Thoracic aorta (tissue), 2 donors: ENCODE measurements at places on chromosomes 16 and 17. TPM values are rescaled to one million over a fixed set of nuclear protein-coding genes. Genes with fewer than 3 reads are reported as not detected.

- H3K27ac ChIP-seq = no peak overlapping the region
- no peaks in the 10 kb centered on the region for H3K27me3 ChIP-seq
- peaks cover 71% of the 10 kb centered on the region for H3K36me3 ChIP-seq
- no peak for DNase-seq
Measured at GRCh38 chr17:80367503-80367902, 47.5 kb upstream of the ENDOV start.

DNA sequence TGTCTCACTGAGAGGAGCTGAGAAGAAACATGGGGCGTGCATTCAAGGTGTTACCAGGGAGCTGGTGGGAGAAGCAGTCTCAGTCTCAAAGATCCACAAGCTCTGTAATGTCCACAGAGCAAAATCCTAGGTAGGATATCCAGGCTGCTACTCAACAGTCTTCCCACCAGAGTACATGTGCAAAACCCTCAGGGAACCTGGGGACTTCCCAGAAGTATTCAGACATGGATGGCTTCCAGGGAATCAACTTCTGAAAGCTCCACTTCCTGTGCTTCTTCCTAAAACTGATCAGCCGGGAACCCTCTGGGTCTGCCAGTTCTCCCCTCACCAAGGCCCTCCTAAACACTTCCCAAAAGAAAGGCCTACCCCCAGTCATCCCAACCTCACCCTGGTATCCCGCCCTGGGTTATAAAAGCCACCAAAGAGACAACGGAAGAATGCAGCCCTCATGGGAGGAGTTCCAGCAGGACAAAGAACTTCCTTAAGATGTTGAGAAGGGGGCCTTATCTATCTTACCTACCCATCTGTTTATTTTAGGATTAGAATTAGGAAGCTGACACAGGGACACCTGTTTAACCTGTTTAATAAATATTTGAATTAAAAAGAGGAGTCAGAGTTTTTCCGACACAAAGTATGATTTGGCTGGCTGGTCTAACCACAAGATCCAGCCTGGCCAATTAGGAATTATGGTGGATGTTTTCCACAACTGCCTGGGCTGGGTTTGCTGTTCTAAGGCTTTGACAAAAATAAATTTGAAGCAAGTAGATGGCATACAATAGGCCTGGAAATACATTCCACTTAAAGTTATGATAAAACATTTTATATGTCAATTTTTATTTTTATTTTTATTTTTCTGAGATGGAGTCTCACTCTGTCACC, 37.0 kb downstream of the CUEDC1 start:
- H3K27me3 ChIP-seq = no peaks in the 10 kb centered on the region
- H3K4me3 ChIP-seq = no peak overlapping the region
- peak overlapping the region; percentile 51 for H3K27ac ChIP-seq
- H3K36me3 ChIP-seq = no peaks in the 10 kb centered on the region
- peaks cover 35% of the 10 kb centered on the region for H3K4me1 ChIP-seq

DNA sequence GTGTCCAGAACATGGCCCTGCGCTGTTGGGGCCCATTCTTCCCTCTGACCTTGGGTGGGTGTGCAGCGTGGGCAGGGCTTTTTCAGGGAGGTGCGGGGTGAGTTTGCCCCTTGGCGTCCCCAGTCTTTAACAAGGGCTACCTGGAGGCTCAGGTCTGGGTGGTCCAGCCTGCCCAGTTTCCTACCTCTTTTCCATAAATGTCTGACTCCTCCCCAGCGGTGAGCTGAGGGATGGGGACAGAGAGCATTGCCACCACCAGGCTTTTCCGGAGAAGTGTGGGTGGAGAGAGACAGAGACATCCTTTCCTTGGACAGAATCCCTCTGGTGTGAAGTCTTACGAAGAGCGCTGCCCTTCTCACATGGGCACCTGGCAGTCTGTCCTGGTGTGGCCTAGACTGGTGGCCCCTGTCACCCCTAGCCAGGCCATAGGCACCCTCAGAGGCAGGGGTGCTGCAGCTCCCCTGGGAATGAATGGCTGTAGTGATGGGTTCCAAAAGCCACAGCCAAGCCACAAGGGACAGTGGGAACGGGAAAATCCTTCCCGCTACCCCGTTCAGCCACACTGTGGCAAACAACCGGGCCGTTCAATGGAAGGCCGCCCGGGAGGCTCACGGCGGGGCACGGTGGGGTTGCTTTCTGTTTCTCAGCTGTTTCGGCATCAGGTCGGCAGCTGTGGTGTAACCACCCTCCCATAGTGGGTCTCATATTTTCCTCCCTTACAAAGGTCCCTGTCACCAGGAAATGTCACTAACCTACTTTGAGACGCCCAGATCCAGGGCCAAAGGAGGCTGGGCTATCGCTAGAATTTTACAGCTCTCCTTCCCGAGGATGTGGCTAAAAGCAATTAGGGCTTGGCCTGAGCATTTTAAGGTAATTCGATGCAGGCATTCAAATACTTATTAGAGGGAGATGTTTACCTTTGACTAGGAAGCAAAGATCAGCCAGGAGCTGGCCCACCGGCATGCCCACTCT, 61.9 kb upstream of the GSE1 start:
- H3K4me3 ChIP-seq = no peak overlapping the region
- H3K36me3 ChIP-seq = no peaks in the 10 kb centered on the region
- no peak overlapping the region for H3K27ac ChIP-seq
- H3K4me1 ChIP-seq = peaks cover 18% of the 10 kb centered on the region
- DNase-seq = no peak

DNA sequence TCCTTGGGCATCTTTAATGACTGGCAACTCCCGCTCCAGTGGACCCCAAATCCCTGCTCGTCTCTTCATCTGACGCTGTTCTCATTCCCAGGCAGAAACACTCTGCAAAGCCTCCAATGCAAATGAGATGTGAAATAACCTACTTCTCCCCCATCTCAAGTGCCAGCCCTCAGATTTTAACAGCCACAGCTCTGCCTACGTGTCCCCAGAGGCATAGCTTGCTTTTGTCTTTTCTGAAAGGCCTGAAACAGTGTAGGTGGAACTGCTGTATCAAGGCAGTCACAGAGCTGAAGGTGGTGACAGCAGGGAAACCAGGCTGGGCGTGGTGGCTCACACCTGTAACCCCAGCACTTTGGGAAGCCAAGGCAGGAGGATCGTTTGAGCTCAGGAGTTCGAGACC, 14.7 kb downstream of the RPH3AL start:
- DNase-seq = no peak
- H3K4me1 ChIP-seq = no peaks in the 10 kb centered on the region
- no peaks in the 10 kb centered on the region for H3K36me3 ChIP-seq

GRCh38 chr16:83021045-83021444, 394.3 kb downstream of the CDH13 start:
- no peaks in the 10 kb centered on the region for H3K27me3 ChIP-seq
- H3K4me1 ChIP-seq = no peaks in the 10 kb centered on the region
- no peaks in the 10 kb centered on the region for H3K36me3 ChIP-seq
- no peak overlapping the region for H3K4me3 ChIP-seq

- H3K4me3 ChIP-seq = no peak overlapping the region
- no peak overlapping the region for H3K27ac ChIP-seq
- H3K36me3 ChIP-seq = peaks cover 31% of the 10 kb centered on the region
- DNase-seq = no peak
Measured at GRCh38 chr16:27547134-27547533, 2.6 kb downstream of the GTF3C1 start.

- peak overlapping the region; percentile 90 for H3K27ac ChIP-seq
- peak overlapping the region; percentile 83 for H3K4me3 ChIP-seq
- no peaks in the 10 kb centered on the region for H3K27me3 ChIP-seq
- no peak for DNase-seq
- H3K4me1 ChIP-seq = peaks cover 52% of the 10 kb centered on the region
Measured at GRCh38 chr16:19522397-19522732, 467 bp upstream of the GDE1 start.

- peaks cover 20% of the 10 kb centered on the region for H3K36me3 ChIP-seq
- no peak overlapping the region for H3K4me3 ChIP-seq
- H3K27ac ChIP-seq = no peak overlapping the region
- no peaks in the 10 kb centered on the region for H3K27me3 ChIP-seq
- DNase-seq = no peak
Measured at GRCh38 chr17:5219536-5219935, 15.1 kb downstream of the SCIMP start.

The TAOK1 gene
- total RNA-seq = 64.6 TPM

The KRT17 gene
- 87.1 TPM for total RNA-seq

The HYDIN gene
- 4.3 TPM for total RNA-seq
